CD8-positive, alpha-beta T cell (primary cell): ENCODE measurements at places on chromosomes 7 and 10.
A peak's percentile ranks its signal among the peaks of the same experiment; 100 is the strongest.

DNA sequence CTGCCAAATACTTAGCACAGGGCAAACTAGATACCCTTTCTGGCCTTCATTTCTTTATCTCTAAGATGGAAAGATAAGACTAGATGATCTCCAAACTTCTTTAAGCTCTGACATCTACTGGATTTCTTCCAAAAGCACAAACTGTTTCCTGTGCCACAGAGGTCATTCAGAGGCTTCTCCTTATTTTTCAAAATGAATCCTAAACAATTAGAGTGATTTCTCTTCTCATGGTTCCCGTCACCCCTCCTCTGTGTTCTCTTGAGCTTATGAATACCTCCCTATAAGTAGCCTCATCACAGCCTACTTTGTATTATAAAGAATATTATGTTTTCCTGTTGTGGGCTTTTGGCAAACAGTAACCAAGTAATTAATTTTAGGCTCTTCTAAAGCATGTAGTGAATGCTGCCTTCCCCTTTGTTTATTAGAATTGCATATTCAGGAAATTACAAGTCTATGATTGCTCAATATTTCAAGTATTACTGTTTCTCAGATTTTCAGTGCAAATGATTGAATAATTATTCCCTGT, 179.5 kb downstream of the REEP3 start:
- no peak for DNase-seq

DNA sequence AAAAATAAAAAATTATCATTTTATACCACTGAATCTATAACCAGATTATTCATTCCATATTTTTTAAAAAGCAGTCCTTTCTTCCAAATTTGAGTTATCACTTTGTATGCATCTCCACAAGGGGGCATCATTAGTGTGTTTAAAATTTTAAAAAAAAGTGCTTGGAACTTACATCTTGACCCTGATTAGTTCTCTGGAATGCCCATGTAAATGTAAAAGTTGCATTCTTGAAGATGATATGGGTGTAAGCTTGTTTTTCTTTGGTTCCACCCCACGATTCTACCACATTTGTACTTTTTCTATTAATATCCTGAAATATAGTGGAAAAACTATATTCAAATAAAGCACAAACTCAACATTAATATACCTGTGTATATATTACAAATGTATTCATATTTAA, 144.9 kb downstream of the ELAPOR2 start:
- DNase-seq = no peak

DNA sequence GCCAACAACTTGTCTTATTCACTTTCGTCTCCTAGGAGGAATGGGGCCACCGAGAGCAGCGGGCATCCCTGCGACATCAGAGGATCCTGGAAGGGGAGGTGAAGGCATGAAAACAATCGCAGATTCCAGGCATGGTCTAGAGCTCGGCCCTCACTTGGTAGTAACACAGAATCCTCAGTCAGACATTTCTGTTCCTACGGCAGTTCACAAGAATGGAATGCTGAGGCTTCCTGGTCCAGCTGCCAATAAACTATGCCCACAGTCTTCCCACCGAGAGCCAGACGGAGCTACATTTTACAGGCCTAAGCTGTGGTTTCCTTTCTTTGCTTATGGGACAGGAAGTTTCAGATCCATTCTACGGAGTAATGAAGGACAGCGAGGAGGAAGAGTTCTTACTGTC, 75.8 kb downstream of the OR13A1 start:
- DNase-seq = no peak

DNA sequence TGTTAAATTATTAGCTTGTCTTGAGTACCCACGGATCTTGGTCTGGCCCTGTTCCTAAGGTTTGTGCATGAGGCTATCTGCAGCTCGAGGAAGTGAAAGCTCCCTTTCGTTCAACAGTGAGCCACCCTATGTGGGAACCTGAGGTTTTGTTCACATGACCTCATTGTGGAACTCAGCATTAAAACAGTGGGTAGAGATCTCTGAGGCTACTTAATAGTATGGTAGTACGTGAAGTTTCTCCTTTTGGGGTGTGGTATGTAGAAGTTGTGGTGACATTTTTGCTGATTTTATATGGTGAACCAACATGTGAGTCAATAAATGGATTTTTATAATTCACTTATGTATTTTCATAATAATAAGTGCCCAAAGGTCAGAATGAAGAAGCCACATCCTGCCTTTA, 252.7 kb upstream of the FERD3L start:
- DNase-seq = no peak

- DNase-seq = no peak
These were observed 51.2 kb downstream of the AP3M1 start for GRCh38 chr10:74099420-74099819.

DNA sequence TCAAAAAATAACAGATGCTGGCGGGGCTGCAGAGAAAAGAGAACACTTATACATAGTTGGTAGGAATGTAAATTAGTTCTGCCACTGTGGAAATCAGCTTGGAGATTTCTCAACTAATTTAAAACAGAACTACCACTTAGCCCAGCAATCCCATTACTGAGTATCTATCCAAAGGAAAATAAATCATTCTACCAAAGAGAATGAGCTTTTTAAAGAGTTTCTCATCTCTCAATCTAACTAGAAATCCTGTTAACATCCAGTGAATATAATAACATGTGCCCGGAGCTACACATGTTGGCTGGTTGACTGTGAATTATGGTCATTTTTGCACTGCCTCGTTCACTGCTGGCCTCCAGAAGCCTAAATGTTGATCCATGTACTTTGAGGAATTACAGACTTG, 39.3 kb downstream of the BET1 start:
- no peak for DNase-seq

- DNase-seq = no peak
These were observed 16.3 kb downstream of the MTPN start for GRCh38 chr7:135960709-135961451.

DNA sequence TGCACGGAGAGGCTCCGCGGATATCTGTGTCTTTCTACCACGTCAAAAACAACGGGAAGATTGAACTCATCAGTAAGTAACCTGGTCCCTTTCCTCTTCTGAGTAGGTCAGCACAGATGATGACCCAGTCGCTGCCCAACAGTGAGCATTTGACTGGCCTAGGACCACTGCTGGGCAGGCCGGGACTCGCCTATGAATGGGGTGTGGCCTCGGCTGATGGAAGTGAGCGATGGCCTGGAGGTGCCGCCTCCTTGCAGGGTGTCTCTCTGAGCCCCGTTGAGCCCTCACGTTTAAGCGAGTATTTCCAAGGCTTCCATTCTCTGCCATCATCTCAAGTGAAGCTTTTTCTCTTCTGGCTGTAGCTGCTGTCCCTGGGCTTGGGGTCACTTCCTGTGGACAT, 18.1 kb downstream of the EIF3B start:
- DNase-seq = no peak

- DNase-seq = no peak
These were observed 19.7 kb downstream of the FAM53B start for GRCh38 chr10:124724279-124725027.

- no peak for DNase-seq
These were observed 33.1 kb downstream of the MASTL start for GRCh38 chr10:27188259-27188658.

GRCh38 chr7:30851651-30852307, 59.9 kb upstream of the AQP1 start:
- DNase-seq = no peak

DNA sequence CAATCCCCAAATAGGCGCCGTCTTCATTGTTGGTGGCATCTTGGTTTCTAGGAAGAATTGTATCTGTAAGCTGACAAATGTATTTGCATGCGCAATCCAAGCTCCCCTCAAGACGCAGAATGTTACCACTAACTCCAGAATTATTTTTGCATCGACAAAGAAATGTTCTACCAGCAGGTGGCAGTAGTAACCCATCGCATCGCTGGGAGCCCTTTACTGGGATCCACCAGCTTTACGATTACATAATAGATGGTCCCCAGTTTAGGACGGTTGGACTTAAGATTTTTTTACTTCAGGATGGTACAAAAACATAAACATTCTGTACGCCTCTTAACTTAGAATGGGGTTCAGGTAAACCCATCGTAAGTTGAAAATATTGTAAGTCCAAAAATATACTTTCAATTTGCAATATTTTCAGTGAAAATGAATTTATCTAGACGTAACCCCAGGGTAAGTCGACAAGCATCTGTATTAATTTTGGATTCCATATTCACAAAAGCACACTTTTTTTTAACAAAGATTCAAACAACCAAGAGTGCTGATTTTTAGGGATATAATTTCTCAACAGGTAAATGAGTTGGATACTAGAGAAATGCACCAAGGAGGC, 114.0 kb upstream of the COBL start:
- DNase-seq = peak; percentile 39

- no peak for DNase-seq
These were observed 85.3 kb upstream of the MGMT start for GRCh38 chr10:129381741-129382140.

GRCh38 chr7:128827971-128828711, 2.1 kb upstream of the FLNC start:
- DNase-seq = no peak

GRCh38 chr10:95646160-95646559, 10.4 kb downstream of the ALDH18A1 start:
- no peak for DNase-seq

DNA sequence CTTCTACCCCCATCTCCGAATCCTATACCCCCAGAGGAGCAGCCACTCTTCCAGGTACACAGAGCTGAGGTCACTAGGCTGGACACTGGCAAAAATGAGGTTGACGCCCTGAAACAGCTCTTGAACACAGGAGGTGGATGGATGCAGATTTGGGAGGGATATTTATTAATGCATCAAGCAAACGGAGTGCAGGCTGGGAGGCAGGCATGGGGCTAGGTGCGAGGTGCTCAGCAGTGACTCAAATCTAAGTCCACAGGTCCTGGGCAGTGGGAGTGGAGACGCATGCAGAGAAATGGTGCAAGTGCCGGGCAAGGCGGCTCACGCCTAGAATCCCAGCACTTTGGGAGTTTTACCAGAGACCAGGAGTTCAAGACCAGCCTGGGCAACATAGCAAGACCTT, 11.0 kb downstream of the GUSB start:
- DNase-seq = no peak

DNA sequence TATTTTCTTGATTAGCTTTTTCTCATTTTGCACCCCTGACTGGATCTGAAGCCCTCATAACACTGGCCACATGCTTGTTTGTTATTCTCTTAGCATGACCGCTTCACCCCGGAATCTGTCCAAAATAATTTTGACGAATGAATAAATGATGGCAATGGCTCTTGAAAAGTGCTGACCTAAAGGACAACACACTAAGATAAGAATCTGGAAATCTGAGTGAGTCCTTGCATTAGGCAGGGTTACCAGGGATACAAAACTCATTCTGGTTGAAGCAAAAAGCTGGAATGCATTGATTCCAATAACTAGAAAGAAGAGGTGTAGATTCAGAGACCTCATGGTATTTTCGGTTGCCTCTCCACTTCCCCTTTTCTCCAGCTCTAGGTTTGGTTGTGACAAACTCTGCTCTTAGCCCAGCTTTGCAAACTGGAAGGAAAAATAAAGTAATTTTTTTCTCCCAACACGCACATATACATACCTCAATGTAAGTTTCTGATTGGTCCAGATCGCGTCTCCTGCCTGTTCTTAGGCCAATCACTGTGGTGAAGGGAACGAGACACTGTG, 157.4 kb downstream of the SKIDA1 start:
- DNase-seq = no peak

DNA sequence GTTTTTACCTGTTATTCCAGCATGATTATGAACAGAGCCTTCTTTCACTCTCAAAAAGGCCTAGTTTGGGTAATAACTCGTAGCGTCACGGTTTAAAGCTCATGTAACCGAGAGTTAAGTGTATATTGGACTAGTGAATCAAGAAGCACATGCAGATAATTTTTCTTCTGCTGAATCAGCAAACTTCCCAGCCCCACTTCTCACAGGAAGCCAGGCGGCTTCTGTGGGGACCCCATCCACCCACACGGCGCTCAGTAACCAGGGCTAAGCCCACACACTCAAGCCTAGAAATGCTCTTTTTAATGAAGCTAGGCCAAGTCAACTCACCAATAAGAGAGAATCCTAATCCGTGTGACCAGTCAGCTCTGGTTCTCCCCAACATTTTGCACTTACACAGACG, 191.2 kb upstream of the MGMT start:
- DNase-seq = no peak

DNA sequence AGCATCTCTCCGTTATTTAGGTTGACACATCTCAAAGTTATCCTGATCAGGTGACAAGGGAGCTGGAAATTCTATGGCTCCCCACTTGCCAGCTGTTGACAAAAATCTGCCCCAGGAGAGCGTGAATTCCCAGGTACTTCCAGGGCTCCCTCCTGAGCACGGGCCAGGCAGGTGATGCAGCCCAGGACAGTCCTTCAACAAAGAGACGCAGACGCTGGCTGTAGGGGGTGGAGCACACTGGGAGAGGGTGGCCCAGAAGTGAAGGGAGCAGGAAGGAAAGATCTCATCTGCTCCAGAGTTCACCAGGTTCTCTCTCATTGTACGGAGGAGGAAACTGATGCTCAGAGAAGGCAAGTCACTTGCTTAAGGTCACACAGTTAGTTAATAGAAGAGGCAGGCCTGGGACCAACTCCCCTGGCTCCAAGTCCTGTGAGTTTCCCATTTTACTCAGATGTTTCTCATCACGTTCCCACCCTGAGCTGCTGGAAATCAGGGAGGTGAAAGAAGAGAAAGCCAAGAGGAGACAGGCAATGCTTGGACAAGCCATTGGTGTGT, 41.0 kb upstream of the CHST3 start:
- no peak for DNase-seq

DNA sequence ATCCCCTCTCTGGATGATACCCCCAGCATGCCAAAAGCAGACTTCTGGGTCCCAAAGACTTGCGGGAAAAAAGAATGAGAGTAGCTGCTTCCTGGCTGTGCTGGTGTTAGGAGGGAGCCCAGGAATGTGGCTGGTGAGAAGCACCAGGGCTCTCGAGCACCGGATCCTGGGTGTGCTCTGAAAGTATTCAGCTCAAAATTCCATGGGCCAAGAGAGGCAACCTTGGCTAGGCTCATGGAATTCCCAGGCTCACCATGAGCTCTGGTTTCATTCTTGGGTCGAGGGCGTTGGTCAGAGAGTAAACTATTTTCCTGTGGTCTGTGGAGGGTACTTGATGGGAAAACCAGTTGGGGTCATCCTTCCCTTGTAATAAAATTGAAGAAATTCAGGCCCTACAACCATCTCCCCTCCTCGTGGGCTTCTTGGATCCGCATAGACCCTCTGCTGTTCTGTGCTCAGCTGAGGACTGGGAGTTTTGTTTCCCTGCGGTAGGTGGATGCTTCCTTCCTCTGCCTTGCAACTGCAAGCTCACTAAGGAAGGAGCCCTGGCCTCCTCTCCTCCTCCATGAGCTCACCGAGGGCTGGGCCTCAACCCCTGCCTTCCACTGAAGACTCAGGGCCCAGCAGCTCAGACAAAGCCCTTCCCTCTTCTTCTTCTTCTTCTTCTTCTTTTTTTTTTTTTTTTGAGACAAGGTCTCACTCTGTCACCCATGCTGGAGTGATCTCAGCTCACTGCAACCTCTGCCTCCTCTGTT, 34.5 kb upstream of the AQP1 start:
- DNase-seq = no peak

DNA sequence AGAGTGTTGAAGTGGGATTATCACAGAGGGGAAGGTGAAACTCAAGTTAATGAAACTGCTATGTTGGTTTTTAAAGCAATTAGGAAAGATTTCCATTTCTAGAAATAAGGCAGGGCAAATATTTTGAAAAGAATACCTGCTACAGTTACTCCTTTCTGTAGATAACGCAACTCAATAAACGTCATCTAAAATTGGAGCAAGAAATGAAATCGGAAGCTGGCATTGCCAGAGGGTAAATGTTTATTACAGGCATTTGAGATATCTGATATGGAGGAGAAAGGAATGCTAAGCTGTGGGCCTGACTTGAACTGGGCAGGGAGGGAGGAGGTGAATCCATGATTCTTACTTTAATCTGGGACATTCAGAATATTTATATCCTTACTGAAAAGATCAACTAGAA, 217.0 kb upstream of the ADARB2 start:
- no peak for DNase-seq
